Ovary (tissue), 10 donors: ENCODE measurements at places on chromosomes 7 and 10. TPM values are rescaled to one million over a fixed set of nuclear protein-coding genes. Genes with fewer than 3 reads are reported as not detected.

DNA sequence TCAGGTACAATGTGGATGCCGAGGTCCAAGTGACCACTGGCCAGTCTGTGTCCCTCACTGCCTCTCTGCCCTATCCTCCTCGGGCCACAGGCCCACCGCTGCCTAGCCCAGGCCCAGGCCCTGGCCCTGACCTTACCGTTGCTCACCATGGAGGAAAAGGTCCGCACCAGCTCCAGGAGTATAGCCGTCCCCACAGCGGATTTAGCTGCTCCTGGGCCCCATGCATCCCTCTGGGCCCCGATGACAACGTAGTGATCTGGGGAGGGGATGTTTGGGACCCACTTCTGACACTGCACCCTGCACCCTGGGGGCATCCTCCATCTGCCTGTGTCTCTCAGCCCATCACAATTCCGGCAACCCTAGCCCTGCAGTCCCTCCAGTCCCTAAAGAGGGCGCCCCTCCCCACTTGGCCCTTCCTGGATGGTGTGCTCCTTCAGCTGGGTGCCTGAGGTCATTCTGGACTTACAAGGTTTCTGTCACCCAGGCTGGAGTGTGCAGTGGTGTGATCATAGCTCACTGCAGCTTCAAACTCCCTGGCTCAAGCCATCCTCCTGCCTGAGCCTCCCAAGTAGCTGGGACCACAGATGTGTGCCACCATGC, 12.1 kb downstream of the TFR2 start:
- DNase-seq = no peak

DNA sequence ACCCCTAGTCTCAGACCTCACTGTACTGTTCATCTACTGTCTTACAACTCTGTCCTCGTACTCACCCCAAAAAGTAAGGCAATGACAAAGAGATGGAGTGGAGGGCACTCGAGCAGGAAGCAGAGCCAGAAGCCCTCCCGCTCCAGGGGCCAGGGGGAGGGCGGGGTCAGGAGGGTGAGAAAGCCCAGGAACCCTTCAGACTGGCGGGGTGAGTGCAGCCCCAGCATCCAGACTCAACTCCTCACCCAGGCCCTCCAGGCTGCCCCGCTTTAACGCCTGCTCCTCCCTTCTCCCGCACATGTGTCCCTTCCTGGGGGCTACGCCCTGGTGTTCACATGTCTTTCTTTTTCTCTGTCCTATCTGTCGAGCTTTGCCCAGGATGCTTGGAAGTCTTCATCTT, 66.1 kb downstream of the CALML3 start:
- no peak for DNase-seq

DNA sequence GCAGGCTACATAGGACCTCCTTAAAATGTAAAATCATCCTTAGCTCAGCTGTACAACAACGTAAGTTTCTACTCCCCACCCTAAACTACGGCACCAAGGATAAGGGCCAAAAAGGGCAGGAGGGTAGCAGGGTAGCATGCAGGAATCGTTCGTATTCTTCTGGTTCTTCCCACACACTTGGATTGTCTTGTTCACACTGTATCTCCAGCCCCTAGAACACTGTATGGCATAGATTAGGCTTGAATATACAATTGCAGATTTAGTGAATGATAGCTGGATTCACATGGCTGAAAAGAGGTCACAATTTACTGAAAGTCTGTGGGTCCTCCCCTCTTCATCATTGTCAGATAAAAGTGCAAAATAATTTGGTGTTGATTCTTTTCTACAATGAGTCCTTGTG, 28.2 kb upstream of the PRKAR2B start:
- no peak for DNase-seq

- DNase-seq = no peak
These were observed 63.0 kb downstream of the GRID1 start for GRCh38 chr10:86303626-86304025.

DNA sequence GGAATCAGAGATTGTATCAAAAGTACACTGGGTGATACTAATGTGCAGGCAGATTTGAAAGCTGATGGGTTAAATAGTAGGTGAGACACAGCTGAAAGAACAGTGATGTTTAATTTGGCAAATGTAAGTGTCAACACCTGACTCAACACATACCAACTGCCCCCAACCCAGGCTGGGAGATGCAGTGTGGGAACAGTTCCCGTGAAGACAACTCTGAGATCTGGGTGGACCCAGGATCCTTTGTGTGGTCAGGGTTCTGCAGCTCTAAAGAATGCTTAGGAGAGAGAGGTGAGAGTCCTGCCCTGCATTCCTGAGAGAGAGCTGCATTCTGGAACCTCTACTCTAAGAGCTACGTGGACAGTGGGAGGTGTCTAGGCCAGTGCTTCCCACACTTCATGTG, 479.7 kb downstream of the RPS24 start:
- no peak for DNase-seq

- DNase-seq = no peak
These were observed 105.6 kb downstream of the APBB1IP start for GRCh38 chr10:26543567-26544306.

- DNase-seq = peak; percentile 61
These were observed 112.5 kb upstream of the TCERG1L start for GRCh38 chr10:131424053-131424452.

- DNase-seq = no peak
These were observed 35.3 kb downstream of the NAMPT start for GRCh38 chr7:106249488-106249887.

DNA sequence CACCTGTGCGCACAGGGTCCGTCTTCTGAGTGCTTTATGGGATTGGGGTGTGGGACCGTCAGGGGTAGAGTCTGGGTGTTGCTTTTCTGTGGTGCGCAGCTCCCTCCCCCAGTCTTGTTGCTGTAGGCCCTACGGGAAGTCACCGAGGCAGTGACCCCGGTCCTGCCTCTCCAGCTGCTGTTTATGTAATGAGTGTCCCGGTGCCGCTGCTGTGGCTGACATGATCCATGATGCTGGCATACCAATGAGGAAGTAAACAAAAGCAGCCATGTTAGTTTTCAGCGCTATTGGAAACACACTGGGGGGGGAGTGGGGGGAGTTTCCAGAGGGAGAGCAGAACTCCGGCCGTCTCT, 1.1 kb downstream of the TRIM8 start:
- DNase-seq = peak; percentile 62

GRCh38 chr10:94402843-94403379, 570 bp downstream of the TBC1D12 start:
- DNase-seq = peak; percentile 19

- no peak for DNase-seq
These were observed 26.5 kb downstream of the BRI3 start for GRCh38 chr7:98307971-98308466.

DNA sequence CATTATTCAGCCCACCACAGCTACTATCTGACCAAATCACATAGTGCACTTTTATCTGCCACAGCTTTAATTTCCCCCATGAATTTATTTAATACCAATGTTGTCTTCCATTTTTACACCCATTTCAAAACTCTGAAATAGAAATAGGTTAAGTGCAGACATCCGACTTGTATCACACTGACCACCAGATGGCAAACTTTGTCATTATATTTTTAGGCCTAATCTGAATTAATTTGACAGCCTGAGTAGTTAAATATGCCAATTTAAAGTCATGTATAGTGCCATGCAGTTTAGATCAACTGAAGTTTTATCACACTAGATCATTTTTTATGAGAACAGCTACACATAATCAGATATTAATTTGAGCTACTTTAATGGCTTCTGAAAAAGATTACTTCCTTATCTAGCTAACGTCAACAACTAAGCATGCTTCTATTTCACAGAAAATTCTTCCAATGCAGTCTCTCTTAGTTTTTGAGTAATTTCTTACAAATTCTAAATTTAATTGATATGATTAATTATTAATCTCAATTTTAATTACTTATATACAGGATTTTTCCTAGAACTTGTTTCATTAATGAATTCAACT, 566.4 kb downstream of the GFRA1 start:
- DNase-seq = no peak

- no peak for DNase-seq
These were observed 166.6 kb downstream of the THSD7A start for GRCh38 chr7:11665357-11665756.

GRCh38 chr7:37410305-37411229, 38.1 kb downstream of the ELMO1 start:
- DNase-seq = no peak

DNA sequence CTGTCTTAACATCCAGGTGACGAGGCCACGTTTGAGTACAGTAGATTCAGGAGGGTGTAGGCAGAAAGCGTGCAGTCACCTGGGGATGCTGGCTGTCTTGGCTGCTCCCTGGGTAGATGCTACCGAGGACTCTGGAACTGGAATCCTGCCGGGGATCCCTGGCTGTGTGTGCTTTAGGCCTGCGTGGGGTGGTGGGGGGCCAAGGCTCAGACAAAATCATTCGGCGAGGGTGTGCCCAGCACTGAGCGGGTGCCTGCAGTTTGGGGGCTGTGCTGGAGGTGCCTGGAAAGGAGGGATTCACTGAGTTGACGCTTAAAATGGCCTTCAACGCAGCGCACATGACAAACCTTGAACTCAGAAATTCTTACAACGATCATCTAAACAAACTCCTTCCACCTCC, 93.5 kb upstream of the PODXL start:
- DNase-seq = no peak

DNA sequence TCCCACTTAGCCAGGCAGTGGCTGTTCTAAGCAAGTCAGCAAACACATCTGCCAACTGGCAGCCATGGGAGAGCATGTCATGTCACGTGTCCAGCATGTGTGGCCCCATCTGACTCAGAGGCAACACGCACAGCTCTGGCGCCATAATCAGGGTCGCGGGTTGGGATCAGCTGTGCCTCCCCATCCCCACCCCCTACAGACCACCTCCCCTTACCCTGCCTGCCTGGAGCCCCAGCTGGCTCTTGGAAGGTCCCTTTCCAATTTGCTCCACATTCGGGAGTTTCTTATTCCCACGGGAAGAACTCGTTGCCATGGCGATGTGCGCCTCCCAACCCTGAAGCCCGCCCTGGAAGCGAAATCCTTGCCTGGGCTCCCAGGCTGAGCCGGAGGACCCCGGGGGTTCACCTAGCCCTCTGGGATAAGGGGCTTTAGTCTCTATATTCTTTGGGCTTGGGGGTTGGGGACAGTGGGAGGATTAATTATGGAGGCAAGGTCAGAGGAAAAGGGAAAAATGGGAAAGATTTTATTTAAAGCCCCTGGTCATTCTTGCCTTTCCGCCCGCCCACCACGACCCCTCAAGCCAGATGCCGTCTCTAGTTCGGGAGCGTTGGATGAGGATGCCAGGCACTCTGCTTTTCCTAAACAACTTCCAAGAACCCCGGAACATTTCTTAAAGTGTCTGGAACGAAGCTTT, 283.7 kb downstream of the ZEB1 start:
- DNase-seq = peak; percentile 84

GRCh38 chr7:91299952-91300775, 35.9 kb downstream of the FZD1 start:
- DNase-seq = no peak

GRCh38 chr7:80935991-80936780, 17.3 kb upstream of the SEMA3C start:
- no peak for DNase-seq

GRCh38 chr10:129849452-129849750, 114.7 kb downstream of the EBF3 start:
- no peak for DNase-seq

- DNase-seq = no peak
These were observed 251.3 kb downstream of the VTI1A start for GRCh38 chr10:112698133-112698817.

GRCh38 chr10:12634621-12634931, 285.2 kb downstream of the CAMK1D start:
- no peak for DNase-seq

DNA sequence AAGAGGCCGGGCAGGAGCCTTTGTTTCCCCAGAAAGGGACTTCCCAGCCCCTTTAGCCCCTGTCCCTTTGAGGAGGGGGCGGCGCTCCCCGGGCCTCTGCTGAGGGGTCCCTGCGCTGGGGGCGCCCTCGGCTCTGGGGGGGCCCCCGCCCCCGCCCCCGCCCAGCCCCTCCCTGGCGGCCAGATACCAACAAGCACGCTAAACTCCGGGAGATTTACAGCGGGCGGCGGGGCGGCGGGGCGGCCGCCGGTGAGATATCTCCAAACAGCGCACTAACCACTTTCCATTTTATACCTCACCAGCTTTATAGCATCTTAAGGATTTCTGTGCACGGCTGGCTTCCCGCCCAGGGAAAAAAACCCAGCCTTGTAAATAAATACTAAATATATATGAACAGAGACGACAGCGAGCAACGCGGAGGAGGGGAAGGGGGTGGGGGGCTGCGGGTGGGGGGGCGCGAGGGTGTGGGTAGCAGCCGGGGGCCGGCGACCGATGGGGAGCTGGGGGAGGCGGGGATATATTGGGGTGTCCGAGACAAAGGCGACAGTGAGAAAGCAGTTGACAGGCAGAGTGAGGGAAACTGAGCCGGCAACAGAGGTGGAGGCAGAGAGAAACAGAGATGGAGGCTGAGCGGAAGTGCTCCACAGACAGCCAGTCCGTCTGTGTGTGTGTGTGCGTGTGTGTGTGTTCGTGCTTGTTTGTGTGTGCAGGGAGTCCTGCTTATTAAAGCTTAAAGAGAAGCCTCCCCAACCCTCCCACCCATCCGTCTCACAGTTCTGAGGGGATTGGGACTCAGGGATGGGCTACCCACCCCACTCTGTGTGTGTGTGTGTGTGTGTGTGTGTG, 85.8 kb downstream of the HIF1AN start:
- no peak for DNase-seq

DNA sequence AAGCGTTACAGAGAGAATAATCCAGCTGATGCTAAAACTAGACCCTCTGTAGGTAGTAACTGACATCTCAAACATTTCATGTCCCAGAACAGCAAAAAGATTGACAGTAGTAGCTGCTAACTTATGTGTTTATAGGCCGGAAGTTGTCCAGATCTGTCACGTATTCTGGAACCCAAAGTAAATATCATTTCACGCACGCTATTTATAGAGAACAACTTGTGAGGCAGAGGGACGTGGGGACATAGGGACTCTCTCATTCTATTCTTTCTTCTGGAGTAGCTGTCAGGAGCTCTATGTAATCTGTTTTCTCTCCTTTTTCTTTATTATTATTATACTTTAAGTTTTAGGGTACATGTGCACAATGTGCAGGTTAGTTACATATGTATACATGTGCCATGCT, 22.3 kb downstream of the AGK start:
- DNase-seq = no peak

GRCh38 chr10:3777981-3778691, 6.9 kb downstream of the KLF6 start:
- DNase-seq = no peak

DNA sequence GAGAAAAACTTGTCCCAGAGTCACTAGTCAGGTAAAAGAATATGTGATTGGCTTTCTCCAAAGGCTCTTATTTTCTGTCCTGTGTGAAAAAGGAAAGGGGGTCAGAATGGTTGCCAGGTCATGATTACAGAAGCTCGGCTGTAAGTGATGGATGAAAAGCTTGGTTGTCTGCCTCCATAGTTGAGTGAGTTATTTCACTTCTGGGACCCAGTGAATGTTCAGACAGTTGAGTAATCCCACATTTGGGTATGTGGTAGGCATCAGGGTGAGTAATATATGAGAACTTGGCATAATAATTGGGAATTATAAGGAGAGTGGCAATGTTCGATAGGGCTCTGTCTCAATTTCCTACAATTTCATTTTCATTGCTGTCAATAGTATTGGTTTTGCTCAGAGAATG, 72.5 kb downstream of the BBS9 start:
- no peak for DNase-seq

TSPAN14 gene
- 86.2 TPM for total RNA-seq

ITGB8 gene
- total RNA-seq = 45.5 TPM

FBXO24 gene
- 2.2 TPM for total RNA-seq

SPDYE9 gene
- total RNA-seq = not detected

HGF gene
- 3.2 TPM for total RNA-seq

KCND2 gene
- total RNA-seq = 3.9 TPM

ABCB4 gene
- 0.43 TPM for total RNA-seq

CDK1 gene
- 0.91 TPM for total RNA-seq

TRPV5 gene
- not detected for total RNA-seq

EBLN1 gene
- total RNA-seq = not detected

RBM20 gene
- 1.4 TPM for total RNA-seq

OR6B1 gene
- not detected for total RNA-seq
